ENCODE measurements at places on chromosomes 13 and 19. TPM values are rescaled to one million over a fixed set of nuclear protein-coding genes. Genes with fewer than 3 reads are reported as not detected.

- DNase-seq = no peak
Observed at GRCh38 chr13:66864627-66865026, 365.5 kb downstream of the PCDH9 start.

GRCh38 chr13:78593652-78594455, 9.5 kb downstream of the POU4F1 start:
- DNase-seq = no peak

DNA sequence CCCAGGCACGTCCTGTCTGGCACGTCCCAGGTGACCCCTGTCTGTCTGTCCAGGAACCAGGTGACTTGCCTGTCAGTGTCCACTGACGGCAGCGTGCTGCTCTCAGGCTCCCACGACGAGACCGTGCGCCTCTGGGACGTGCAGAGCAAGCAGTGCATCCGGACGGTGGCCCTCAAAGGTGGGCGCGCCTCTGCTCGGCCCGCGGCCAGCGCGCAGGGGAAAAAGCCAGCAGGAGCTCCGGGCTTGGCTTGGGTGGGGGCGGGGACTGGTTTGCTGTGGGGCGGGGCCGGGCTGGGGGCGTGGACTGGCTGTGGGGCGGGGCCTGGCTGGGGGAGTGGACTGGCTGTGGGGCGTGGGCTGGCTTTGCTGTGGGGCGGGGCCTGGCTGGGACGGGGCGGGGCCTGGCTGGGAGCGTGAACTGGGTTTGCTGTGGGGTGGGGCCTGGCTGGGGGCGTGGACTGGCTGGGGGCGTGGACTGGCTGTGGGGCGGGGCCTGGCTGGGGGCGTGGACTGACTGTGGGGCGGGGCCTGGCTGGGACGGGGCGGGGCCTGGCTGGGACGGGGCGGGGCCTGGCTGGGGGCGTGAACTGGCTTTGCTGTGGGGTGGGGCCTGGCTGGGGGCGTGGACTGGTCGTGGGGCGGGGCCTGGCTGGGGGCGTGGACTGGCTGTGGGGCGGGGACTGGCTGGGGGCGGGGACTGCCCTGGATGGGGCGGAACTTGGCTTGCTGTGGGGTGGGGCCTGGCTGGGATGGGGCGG, 7.2 kb downstream of the WDR18 start:
- DNase-seq = peak; percentile 37

DNA sequence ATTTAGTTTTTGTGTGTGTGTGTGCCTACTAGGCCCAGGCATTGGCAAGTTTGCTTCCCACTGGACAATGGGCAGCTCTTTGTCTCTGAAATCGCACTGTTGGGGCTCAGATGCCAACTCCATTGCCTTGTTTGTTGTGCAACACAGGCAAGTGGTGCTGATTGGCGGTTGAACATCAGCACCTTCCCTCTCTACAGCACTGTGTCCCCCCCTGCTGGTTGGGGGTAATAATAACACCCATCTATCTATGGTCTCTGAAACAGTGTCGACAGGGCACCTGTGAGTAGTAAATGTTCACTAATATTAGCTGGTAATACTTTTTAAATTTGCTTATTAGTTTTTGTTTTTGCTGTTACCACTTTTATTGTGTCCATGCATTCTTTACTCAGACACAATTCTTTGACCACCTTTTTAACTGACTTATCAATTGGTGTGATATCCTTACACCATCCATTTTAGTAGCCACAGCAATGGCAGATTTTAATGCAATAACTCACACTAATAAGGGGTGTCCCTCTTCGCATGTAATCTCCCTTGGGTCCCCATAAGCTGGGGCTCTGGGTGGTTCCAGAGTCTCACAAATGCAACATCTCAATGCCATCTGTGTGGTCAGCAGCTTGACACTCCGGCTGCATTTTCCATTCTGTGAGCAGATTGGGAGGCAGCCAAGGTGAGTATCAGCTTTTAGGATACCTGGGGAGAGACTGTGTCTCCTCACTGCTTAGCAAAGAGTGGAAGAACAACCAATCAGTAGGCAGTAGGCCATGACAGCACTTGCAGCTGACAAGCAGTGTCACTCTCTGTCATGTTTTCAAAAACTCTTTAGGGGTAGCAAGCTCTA, 47.7 kb upstream of the UQCRFS1 start:
- no peak for DNase-seq

GRCh38 chr13:99821741-99822140, 149.8 kb downstream of the ZIC5 start:
- no peak for DNase-seq

KIR2DL4 gene
- not detected for total RNA-seq

CA11 gene
- total RNA-seq = 8.8 TPM

FBL gene
- total RNA-seq = 839 TPM

FFAR2 gene
- not detected for total RNA-seq

Measured in activated T-cell treated with anti-CD3 and anti-CD28 coated beads, Interleukin-2, amount 50 U/mL, for 4 hours (primary cell).